ENCODE measurements at places on chromosomes 3 and 15.
A peak's percentile ranks its signal among the peaks of the same experiment; 100 is the strongest.

DNA sequence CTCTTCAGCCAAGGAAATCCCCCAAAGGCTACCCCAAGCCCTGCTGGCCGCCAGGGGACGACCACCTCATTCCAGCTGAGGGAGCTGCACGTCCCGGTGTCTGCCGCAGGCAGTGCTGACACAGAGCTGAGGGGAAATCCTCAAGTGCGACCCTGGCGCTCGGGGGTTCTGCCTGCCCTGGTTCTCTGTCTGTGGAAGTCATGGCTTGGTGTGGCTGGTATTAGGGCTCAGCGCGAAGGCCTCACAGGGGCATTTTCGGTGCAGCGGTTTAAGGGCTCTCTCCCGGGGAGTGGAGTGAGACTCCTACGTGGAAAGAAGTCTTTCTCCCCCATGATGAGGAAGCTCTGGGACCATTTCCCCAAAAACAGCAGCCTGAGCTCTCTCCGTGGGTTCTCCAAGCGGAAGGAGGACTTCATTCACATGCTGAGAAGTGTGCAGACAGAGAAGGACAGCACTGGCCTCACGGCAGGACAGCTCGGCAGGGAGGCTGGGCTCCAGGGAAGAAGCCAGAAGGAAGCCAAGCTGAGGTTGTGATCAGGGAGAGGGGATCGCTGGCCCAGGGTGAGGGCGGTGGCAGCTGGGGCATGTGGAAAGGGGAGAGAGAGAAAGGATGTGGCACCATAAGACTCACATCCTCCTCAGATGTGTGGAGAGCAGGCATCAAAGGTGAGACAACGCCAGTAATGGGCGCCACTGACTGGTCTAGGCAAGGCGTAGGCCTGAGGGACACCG is 48.6 kb downstream of the KLF15 start:
- DNase-seq = no peak

DNA sequence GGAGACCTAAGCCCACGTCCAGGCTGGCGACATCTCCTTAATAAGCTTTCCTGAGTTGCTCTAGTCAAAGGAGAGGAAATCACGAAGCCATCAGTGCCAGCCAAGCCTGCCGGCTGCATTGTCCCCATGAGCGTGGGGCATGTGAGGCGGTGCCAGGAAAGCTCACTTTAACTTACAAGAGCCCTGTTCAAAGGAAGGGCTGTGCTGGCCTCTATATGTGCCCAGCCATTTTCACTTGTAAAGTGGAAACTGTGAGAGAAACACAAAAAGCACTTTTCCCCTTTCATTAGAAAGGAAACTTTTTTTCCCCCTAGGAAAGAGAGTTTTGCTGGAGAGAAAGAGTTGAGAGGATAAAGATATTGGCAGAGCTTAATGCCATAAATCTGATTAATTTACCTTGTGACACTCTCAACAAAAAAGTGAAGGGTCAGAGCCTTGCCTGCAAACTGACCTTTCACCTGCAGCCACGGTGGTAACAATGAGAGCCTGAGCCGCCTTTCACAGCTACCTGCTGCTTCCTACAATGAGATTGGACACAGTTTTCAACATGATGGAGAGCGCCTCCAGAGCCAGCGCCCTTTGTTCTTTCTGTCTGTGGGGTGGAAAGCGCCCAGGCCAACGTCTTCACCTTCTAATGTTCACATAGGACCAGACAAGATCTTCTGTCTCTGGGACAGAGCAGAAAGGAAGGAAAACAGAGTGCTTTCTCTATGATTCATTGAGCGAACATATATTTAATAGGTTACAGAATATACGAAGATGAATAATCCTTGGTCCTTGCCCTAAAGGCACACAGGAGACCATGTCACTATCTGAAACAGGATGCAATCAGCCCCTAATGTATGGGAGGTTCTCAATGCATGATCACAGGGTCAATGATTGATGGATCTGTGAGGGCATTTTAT is 233.1 kb upstream of the HES1 start:
- DNase-seq = no peak

DNA sequence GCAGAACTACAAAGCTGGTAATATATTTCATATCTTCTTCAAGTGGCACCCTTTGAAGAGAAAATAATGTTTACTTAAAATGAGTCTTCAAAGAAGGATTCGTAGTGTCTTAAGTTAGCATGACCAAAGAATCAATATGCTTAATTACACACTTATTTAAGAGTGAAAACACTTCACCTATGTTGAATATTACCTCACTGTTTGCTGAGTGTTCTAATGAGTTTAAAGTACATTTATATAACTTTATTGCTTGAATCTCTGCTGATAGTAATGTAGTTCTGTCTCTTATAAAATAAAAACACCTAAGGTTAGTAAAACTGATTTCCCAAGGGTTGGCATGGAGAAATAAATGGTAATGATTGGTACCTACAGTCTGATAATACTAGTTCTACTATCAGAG is 143.3 kb upstream of the SLC2A2 start:
- no peak for DNase-seq

GRCh38 chr3:170563712-170564423 is 22.0 kb downstream of the SLC7A14 start:
- DNase-seq = peak; percentile 80

DNA sequence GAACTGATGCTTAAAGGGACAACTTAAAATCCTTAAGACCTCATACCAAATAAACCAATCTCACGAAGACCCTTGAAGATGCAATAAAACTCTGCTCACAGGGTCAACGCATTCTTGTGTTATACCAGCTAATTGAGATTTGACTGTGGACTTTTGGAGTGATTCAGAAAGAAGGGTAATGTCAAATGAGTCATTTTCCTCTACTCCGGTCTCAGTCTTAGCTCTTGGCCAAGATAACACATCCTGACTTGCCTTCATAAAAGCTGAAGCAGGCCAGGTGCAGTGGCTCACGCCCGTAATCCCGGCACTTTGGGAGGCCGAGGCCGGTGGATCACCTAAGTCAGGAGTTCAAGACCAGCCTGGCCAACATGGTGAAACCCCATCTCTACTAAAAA is 3.8 kb downstream of the PKM start:
- peak; percentile 87 for DNase-seq

DNA sequence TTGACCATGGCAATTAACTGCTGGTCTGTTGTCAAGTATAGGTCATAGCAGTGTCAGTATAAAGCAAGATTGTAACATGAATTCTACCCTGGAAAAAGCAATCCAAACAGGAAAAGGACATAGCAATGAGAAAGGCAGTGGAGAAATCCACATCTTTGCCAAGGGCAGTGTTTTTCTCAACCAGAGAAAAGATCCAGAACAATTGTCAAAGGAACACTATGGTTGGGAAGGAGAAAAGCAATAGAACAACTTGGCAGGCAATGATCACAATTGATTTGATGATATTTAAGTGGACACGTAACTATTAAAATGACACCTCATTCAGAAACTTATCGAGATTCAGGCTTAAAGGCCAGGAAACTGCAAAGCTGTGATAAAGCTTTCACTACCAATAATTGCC is 271.1 kb downstream of the DIPK2A start:
- DNase-seq = no peak

- DNase-seq = no peak
These were observed 5.3 kb upstream of the ALPK3 start for GRCh38 chr15:84811828-84812227.

DNA sequence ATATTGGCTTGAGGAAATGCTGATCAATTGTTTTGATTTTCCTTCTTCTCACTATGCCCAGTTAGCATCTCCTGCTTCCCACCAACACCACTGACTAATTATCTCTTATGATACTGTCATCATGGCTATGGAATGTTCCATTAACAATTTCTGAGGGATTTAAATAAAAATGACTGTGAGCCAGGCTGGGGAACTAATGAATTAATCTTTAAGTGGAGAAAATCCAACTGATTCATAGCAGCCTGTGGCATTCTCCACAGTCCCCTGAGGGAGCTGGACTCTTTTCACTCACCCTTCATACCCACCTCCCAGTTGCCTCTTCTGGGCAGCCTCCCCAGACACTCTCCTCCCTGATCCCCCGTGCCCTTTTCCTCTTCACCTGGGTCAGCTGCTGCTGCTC is 353.6 kb downstream of the CLSTN2 start:
- DNase-seq = no peak

DNA sequence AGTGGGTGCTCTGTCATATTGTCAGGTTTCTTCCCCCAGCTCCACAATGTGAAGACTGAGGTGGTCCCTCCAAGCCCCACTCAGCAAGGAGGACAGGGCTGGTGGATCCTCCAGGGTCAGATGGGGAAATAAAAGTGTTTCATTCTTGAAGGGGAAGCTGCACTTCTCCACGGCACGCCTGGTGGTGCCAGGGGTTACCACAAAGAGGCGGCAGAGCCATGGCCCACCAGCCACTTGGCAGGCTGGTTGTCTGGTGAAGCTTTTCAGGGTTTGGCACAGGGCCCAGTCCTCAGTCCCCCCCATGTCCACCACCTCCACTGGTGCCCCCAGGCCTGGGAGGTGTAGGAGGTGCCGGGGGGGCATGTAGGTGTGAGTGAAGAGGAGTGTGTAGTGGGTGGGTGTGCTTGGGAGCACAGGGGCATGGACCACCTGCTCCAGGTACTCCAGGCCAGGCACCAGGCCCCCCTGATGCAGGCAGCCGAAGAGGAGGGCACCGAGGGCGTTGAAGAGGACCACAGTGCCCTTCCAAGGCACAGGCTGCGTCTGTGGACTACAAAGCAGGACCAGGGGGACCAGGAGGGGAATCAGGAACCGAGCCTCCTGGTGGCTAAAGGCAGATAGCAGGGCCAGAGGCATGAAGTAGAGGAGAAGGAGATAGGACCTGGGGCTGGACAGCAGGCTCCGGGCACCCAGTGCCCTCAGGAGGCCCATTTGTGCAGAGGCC is 5.0 kb upstream of the NCBP2 start:
- DNase-seq = no peak

- DNase-seq = no peak
These were observed 63.2 kb downstream of the PDZRN3 start for GRCh38 chr3:73561494-73561893.

GRCh38 chr3:190970560-190970959 is 108.1 kb upstream of the GMNC start:
- no peak for DNase-seq

DNA sequence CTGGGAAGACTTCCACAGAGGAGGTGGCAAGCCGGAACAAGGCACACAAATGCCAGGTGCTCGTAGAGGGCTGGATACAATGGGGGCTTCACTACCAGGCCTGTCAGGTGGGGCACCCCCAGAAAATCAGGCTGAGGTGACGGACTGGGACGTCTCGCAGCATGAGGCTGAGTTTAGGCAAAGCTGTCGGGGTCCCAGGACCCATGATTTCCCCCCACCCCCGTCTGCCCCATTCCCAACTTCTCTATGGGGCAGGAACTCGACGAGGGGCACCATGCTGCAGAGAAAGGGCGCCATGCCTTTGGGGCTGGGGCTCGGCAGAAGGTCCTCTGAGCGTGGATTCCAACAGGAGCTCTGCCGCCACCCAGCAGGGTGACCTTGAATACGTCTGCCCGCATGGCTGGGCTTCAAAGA is 65.7 kb upstream of the HES1 start:
- no peak for DNase-seq

DNA sequence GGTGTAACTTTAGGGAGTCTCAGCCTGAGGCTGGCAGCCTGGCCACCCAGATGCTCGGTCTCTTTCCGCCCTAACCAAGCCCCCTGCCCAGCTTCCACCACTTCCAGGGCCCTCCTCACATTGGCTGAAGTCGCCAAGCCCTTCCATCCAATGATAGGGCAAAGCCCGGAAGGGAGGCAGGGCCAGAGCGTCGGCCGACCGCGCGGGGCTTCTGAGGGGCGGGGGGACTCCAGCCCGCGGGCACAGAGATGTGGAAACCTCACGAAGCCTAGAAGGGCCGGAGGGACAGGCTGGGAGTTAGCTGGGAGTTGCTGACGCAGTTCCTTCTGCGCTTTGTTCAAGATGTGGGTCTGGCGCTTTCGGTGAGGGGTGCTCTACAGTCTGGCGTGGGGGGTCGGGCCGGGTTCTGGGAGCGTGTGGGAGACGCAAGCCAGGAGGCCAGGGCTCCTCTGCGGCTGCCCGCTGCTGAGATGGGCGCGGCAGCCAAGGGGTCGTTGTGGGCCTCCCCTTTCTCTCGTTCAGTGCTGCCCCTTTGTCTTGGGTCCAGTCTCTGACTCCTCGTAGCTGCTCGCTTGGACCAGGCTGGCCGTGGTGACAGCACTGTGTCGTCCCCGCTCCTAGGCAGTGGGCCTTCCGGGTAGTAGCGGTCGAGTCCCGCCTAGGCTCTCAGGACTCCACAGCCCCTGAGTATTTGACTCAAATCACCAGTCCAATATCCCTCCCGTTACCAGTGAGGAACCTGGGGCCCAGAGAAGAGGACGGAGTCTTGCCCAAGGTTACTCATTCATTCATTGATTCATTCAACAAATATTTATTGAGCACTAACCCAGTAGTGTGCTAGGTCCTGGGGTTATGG is at the start of gene ZNF660:
TSS of gene ZNF660 (plus strand) at position 319 of the 856 bp plus-strand sequence. CDS start 9,230 bp downstream, outside the sequence.
- peak; percentile 72 for DNase-seq

- DNase-seq = no peak
These were observed 523.6 kb upstream of the LMCD1 start for GRCh38 chr3:7978087-7978422.

DNA sequence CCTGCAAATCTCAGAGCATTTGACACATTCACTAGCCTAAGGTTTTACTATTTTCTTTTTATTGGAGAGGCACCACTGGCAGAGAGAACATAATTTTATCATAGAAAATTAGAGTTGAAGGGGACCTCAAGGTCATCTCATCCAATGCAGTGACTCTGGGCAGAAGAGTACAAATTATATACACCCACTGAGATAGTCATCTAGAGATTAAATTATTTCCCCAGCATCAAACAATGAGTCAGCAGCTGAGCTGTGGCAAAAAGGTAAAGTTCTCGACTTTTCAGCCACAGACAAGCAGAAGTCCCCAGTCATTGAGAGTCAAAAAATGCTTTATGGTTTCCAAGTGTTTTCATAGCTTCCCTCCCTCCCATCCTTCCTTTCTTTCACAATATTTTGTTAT is 39.3 kb upstream of the SEMA6D start:
- DNase-seq = no peak

GRCh38 chr3:46239952-46240351 is 2.3 kb upstream of the CCR3 start:
- DNase-seq = no peak

- DNase-seq = peak; percentile 16
These were observed 620 bp upstream of the ANP32A start for GRCh38 chr15:68821190-68821840.

All from EL (cell line).